ENCODE measurements at places on chromosomes 6 and 20. TPM values are rescaled to one million over a fixed set of nuclear protein-coding genes. Genes with fewer than 3 reads are reported as not detected.

DNA sequence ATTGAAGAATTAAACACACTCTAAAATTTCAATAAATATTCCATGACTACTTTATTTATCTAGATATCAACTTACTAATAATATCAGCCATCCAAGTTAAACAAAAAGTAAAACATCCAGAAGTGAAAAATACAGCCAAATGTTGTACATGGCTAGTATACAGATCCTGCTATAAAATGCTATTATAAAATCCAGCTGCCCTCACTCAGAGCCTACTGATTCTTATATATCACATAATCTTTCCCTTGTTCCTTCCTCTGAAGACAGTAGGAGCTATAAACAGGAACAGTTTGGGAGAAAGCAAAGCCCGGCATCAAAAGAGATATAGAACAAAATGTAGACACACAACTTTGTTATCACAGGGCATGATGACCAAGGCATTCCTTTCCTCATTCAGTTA, 212.9 kb downstream of the PLCB4 start:
- DNase-seq, result no peak
- H3K4me3 ChIP-seq, result no peak overlapping the region
- peaks cover 9% of the 10 kb centered on the region for H3K27me3 ChIP-seq
- no peak overlapping the region for H3K27ac ChIP-seq

GRCh38 chr6:16684896-16685554, 76.2 kb downstream of the ATXN1 start:
- peak overlapping the region; percentile 69 for H3K27ac ChIP-seq
- peaks cover 65% of the 10 kb centered on the region for H3K4me1 ChIP-seq
- no peaks in the 10 kb centered on the region for H3K27me3 ChIP-seq
- DNase-seq, result peak; percentile 92

DNA sequence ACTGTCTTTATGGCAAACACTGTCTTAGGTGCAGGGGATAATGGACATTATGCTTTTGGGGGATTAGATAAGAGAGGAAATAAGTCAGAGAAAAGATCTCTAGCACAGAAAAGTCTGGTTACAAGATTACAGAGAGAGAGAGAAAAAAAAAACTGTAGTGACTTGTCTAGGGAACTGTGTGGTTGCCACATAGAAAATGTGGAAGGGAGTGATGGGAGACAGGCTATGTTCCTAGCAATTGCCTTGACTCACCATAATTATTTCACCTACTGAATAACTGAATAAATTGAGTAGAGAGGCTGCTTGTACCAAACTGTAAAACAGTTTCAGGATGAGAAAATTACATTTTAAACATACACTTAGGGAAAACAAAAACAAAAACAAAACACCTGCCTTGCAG, 229.7 kb downstream of the LAMA2 start:
- no peaks in the 10 kb centered on the region for H3K4me1 ChIP-seq
- H3K36me3 ChIP-seq, result no peaks in the 10 kb centered on the region
- no peak for DNase-seq
- H3K4me3 ChIP-seq, result no peak overlapping the region
- H3K27me3 ChIP-seq, result peaks cover 11% of the 10 kb centered on the region
- H3K27ac ChIP-seq, result no peak overlapping the region

The CCM2L gene
- not detected for total RNA-seq

DNA sequence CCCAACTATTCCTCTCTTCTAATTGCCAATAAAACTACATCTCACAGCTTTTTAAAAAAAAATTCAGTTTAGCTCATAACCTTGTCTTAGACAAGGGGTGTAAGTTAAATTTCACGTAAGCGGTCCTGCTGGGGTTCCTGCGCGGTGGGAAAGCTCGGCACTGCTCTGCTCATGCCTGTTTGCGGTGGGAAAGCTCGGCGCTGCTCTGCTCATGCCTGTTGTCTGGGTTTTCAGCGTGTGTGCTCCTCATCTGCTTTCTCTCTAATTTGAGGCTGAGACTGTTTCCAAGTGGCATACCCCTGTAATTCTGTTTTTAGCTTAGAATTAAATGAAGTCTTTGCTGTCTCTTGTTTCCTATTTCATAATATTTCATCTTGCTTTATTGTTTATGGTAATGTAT, 18.6 kb downstream of the ARID1B start:
- no peak overlapping the region for H3K4me3 ChIP-seq
- no peaks in the 10 kb centered on the region for H3K36me3 ChIP-seq
- peaks cover 49% of the 10 kb centered on the region for H3K4me1 ChIP-seq
- no peaks in the 10 kb centered on the region for H3K27me3 ChIP-seq
- H3K27ac ChIP-seq, result no peak overlapping the region
- DNase-seq, result no peak

DNA sequence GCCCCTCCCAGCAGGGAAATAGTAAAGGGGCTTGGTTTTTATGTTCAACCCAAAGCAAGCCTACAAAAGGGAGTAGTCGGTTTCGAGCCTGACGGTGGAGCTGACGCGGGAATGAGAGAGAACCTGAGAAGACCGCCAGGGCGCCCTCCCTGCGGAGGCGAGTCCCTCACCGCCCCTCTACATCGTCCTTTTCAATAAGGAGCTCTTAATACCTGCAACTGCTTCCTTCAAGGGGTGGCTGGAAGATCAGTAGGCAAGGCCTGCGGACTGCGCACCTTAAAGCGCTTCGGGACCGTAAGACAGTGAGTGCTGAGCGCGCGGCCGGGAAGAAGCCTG, 709 bp upstream of the ZNF76 start:
- peaks cover 5% of the 10 kb centered on the region for H3K36me3 ChIP-seq
- no peaks in the 10 kb centered on the region for H3K27me3 ChIP-seq
- H3K27ac ChIP-seq, result peak overlapping the region; percentile 93
- DNase-seq, result peak; percentile 65
- H3K4me3 ChIP-seq, result peak overlapping the region; percentile 92

DNA sequence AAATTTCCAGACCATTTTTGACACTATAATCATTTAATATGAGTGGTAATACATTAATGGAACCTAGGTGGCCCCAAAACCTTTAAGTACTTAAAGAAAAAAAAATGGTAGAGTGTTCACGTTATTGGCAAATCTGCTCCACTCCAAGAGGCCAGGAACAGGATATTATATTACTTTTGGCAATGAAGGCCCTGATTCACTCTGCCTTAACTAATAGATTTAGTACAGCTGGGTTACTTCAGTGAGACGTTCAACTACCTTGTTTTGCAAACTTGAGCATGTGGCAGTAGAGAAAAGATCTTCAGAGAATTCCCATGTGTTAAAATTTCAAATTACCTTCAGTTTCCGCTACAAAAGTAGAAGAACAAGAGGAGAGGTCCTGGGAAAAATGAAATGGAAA, 12.8 kb downstream of the ADNP start:
- no peaks in the 10 kb centered on the region for H3K27me3 ChIP-seq
- H3K4me3 ChIP-seq, result no peak overlapping the region
- no peak for DNase-seq

- peak overlapping the region; percentile 58 for H3K4me3 ChIP-seq
- H3K36me3 ChIP-seq, result peaks cover 11% of the 10 kb centered on the region
- peaks cover 11% of the 10 kb centered on the region for H3K4me1 ChIP-seq
- no peak for DNase-seq
- H3K27ac ChIP-seq, result peak overlapping the region; percentile 39
Observed at GRCh38 chr20:32190616-32191415, 16.7 kb downstream of the PLAGL2 start.

DNA sequence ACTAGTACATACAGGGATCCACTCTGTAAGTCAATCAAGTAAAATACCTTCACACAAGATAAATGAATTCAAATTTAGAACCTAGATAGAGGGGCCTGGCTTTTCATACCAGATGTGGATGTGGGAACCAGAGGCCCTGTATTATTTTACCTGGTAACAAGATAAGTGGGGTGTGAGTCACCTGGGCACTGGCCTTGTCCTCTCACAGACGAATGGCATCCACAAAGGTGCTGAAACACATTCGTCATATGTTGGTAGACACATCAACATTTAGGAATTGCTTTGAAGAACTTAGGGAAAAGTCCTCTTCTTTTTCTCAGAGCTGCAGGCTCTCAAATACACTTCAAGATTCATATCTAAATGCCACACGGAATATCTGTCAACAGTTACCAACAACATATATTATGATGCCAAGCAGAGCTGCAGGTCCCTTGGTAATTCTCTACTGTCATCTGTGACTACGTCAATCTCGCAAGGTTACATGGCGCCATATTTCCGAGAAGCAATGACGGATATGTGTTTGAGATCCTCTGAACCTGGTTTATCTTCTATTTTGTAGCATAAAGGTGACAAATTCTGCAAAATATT, 618.6 kb downstream of the EPM2A start:
- H3K4me1 ChIP-seq, result no peaks in the 10 kb centered on the region
- no peaks in the 10 kb centered on the region for H3K36me3 ChIP-seq
- H3K4me3 ChIP-seq, result no peak overlapping the region
- peaks cover 19% of the 10 kb centered on the region for H3K27me3 ChIP-seq
- H3K27ac ChIP-seq, result no peak overlapping the region

DNA sequence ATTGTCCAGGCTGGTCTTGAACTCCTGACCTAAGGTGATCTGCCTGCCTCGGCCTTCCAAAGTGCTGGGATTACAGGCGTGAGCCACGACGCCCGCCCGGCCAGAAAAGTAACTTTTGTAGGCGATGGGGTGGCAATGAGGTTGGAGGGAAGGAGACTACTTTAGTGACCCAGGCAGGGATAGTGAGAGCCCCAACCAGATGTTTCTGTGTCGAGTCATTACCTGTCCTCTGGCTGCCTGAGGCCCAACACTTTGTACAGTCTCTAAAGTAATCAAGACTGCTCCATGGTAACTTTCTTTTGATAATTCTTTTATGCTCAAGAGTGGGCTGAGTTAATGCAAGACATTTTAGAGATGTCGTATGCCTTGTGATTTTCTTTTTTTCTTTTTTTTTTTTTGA, 6.8 kb downstream of the SASH1 start:
- H3K36me3 ChIP-seq, result no peaks in the 10 kb centered on the region
- peaks cover 20% of the 10 kb centered on the region for H3K27me3 ChIP-seq
- H3K27ac ChIP-seq, result no peak overlapping the region
- H3K4me1 ChIP-seq, result no peaks in the 10 kb centered on the region
- DNase-seq, result no peak

The ADTRP gene
- total RNA-seq, result not detected

GRCh38 chr20:25015986-25016385, 23.4 kb upstream of the APMAP start:
- peaks cover 20% of the 10 kb centered on the region for H3K4me1 ChIP-seq
- H3K27ac ChIP-seq, result no peak overlapping the region
- H3K4me3 ChIP-seq, result no peak overlapping the region
- H3K36me3 ChIP-seq, result no peaks in the 10 kb centered on the region

GRCh38 chr6:1599469-1599868, 10.2 kb upstream of the FOXC1 start:
- H3K27ac ChIP-seq, result no peak overlapping the region
- H3K27me3 ChIP-seq, result peaks cover 67% of the 10 kb centered on the region
- no peak overlapping the region for H3K4me3 ChIP-seq
- H3K4me1 ChIP-seq, result peaks cover 7% of the 10 kb centered on the region

- DNase-seq, result no peak
- H3K4me3 ChIP-seq, result peak overlapping the region; percentile 76
- peak overlapping the region; percentile 93 for H3K27ac ChIP-seq
- peaks cover 5% of the 10 kb centered on the region for H3K27me3 ChIP-seq
Observed at GRCh38 chr20:57433657-57434389, 42.6 kb downstream of the RBM38 start.

DNA sequence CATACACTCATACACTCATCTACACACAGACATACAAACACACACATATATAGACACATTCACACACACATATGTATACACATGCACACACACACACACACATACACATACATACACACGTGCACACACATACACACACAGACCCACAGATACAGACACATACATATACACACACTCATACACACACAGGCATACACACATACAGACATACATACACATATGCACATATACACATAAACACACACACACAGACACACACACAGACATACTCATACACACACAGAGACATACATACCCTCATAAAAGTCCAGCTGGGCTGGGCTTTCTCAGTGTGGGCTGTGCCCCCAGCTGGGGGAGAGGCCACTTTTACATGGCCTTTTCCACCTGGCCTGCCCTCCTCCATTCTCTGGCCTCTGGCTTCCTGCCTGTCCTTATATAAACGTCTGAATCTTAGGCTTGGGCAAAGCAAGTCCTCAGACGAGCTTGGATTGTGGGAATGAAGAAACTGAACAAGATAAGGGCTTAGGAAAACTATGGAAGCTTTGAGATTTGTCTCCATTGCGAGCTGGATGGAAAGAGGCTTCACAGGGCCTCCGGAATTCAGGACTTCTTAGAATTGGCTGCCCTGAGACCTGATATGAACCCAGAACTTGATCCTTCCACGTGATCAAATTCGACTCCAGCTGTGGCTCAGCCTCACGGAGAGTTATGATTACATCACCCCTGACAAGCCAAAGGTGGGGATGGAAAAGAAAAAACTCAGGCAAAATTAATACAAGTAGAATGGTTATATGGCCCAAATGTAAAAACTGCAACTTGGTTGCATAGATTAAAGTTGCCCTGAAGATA, 22.5 kb upstream of the CST3 start:
- no peak for DNase-seq
- H3K4me3 ChIP-seq, result no peak overlapping the region
- H3K36me3 ChIP-seq, result no peaks in the 10 kb centered on the region
- H3K4me1 ChIP-seq, result no peaks in the 10 kb centered on the region
- no peak overlapping the region for H3K27ac ChIP-seq

DNA sequence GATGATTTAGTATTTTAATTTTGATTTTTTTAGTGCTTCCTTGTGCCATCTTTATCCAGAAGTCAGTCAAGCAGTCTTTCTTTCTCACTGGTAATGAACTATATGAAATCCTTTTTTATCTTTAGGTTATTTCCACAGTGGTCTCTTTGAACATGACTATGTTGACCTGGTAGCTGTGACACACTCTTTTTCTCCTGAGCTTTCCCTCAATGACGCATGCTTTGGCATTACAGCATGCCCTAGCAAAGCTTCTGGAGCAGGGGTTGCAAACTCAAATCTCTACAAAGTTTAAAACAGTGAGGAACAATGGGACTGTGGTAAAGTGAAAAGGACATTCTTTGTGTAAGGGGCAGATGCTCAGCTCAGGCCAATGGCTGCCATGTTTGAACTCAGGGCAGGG, 4.5 kb upstream of the PLAGL1 start:
- no peaks in the 10 kb centered on the region for H3K36me3 ChIP-seq
- DNase-seq, result no peak
- H3K27ac ChIP-seq, result no peak overlapping the region

DNA sequence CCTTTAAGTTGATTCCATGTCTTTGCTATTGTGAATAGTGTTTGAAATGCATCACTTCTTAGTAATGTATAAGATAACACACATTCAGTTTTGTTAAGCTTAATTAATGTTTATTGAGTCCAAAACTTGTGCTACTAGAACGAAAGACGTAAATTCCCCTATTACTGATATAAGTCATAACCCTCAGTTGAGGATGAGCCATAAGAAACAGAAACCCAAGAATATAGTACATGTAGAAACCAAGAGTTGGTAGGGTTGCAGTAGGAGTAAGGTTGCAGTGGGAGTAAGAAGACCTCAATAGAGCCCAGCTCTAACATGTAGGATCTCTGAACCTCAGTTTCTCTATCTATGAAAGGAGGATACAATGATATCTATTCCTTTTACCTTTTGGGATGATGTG, 19.3 kb downstream of the CITED2 start:
- no peaks in the 10 kb centered on the region for H3K27me3 ChIP-seq
- no peak overlapping the region for H3K4me3 ChIP-seq
- no peaks in the 10 kb centered on the region for H3K36me3 ChIP-seq
- no peak for DNase-seq
- H3K4me1 ChIP-seq, result no peaks in the 10 kb centered on the region

The C6orf15 gene
- total RNA-seq, result not detected
